ENCODE measurements at places on chromosomes 7 and 10. TPM values are rescaled to one million over a fixed set of nuclear protein-coding genes. Genes with fewer than 3 reads are reported as not detected.

- H3K36me3 ChIP-seq: no peaks in the 10 kb centered on the region
- H3K4me3 ChIP-seq: no peak overlapping the region
- no peak for DNase-seq
- peaks cover 16% of the 10 kb centered on the region for H3K4me1 ChIP-seq
- H3K27me3 ChIP-seq: no peaks in the 10 kb centered on the region
- H3K27ac ChIP-seq: no peak overlapping the region
Measured at GRCh38 chr10:98357194-98357822, 57.7 kb downstream of the PYROXD2 start.

DNA sequence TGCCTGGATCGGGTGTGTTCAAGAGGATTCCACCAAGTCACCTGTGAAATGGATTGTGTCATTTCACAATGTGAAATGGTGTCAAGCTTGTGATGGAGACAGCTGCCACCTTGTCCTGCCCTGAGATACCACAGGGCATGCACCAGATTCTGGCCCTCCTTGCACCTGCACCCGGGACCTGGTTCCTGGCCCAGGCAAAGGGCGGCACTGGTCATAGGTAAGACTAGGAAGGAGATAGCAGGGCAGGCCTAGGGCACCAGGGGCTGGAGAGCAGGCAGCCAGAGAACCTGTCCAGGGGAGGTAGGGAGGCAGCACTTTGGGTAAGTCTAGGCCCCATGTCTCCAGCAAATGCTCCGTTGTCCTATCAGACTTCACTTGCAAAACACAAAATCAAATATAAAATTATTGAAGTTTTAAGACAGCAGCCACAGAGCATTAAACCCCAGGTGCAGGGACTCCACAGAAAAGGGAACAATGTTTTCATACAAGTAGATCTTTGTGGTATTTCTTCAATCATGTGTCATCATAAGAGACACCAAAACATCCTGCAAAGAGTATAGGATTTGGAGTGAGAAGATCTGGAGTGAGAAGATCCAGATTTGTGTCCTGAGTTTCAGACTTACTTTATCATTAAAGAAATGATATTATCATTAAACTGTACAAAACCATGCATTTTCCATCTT is 22.7 kb upstream of the ZNF800 start:
- no peaks in the 10 kb centered on the region for H3K27me3 ChIP-seq
- H3K4me1 ChIP-seq: no peaks in the 10 kb centered on the region
- DNase-seq: no peak
- H3K4me3 ChIP-seq: no peak overlapping the region
- no peak overlapping the region for H3K27ac ChIP-seq
- no peaks in the 10 kb centered on the region for H3K36me3 ChIP-seq

Gene COBL
- total RNA-seq: 31.4 TPM

Gene MPP7
- total RNA-seq: 7.6 TPM

Gene MBL2
- not detected for total RNA-seq

Gene CCDC172
- not detected for total RNA-seq

Gene STAG3
- total RNA-seq: not detected

Measured in right atrium auricular region (tissue), 2 donors.